Panc1 (cell line): ENCODE measurements at places on chromosomes 16 and 17.

DNA sequence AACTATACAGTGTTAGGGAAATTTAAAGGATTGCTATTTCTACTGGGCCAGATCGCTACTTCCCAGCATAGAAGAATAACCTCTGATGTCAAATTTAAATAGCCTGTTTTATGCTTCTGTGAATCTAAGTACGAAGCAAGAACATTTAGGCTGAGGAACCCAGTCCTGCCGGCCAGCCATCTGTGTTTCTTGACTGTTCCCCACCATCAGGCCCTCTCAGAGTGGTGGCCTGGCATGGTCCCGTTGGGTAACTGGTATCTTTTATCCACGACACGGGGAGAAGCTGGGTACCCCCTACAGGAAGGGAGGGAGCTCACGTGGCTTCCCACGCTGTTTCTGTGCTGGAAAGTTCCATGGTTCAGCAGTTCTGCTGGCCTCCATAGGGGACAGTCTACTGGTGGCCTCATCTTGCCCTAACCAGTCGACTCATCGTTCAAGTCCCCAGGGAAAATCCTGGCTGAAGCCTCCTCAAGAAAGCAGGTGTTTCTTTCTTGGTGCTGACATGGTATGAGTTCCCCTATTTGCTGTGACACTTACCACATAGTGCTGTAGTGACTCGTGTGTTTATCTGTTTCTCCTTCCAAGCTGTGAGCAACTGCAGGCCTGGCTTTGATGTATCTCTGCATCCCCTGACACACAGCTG lies 201.7 kb upstream of the NLRP1 start:
- no peak for DNase-seq

GRCh38 chr17:78268191-78268874 lies 36.9 kb downstream of the TMEM235 start:
- no peak for DNase-seq

DNA sequence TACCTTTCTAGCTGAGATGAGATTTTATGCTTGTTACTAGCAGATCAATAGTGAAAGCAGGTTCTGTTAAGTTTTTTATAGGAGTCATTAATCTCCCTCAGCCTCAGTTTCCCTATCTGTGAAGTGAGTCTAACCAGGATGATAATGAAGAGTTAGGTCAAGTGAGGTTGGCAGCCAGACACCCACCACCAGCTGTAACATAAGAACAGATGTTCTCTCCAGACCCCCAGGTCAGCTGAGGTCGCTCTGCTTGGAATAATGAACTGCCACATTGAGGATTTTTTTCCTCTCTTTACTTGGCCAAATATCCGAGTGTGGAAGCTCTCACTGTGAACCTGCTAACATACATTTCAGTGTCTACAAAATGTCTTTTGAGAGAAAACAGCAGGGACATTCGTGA lies 389.6 kb downstream of the WWOX start:
- no peak for DNase-seq

- peak; percentile 38 for DNase-seq
Observed at GRCh38 chr17:17416400-17417360, 60.1 kb upstream of the MED9 start.

GRCh38 chr17:55758171-55758570 lies 7.3 kb downstream of the PCTP start:
- DNase-seq, result no peak
